ENCODE measurements at places on chromosomes 5 and 9.
A peak's percentile ranks its signal among the peaks of the same experiment; 100 is the strongest.

DNA sequence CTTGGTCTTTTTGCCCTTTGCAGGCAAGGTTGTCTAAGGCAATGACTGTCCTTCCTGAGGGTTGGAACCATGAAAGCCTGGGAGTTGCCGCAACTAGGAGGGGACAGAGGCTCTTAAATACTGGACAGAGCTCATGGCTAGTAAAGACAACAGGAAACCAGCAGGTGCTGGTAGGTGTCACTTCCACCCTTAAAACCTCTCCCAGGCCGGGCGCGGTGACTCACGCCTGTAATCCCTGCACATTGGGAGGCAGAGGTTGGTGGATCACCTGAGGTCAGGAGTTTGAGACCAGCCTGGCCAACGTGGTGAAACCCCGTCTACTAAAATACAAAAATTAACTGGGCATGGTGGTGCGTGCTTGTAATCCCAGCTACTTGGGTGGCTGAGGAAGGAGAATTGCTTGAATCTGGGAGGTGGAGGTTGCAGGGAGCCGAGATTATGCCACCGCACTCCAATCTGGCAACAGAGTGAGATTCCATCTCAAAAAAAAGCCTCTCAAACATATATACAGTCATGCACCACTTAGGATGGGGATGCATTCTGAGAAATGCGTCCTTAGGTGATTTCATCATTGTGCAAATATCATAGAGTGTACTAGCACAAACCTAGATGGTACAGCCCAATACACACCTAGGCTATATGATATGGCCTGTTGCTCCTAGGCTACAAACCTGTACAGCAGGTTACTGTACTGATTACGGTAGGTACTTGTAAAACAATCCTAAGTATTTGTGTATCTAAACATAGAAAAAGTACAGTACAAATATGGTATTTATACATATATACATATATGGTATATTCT is 102.7 kb downstream of the HSPA4 start:
- DNase-seq: no peak

- DNase-seq: no peak
These were observed 29.6 kb downstream of the EHMT1 start for GRCh38 chr9:137648396-137648795.

- no peak for DNase-seq
These were observed 602 bp downstream of the RPL37 start for GRCh38 chr5:40834391-40834848.

DNA sequence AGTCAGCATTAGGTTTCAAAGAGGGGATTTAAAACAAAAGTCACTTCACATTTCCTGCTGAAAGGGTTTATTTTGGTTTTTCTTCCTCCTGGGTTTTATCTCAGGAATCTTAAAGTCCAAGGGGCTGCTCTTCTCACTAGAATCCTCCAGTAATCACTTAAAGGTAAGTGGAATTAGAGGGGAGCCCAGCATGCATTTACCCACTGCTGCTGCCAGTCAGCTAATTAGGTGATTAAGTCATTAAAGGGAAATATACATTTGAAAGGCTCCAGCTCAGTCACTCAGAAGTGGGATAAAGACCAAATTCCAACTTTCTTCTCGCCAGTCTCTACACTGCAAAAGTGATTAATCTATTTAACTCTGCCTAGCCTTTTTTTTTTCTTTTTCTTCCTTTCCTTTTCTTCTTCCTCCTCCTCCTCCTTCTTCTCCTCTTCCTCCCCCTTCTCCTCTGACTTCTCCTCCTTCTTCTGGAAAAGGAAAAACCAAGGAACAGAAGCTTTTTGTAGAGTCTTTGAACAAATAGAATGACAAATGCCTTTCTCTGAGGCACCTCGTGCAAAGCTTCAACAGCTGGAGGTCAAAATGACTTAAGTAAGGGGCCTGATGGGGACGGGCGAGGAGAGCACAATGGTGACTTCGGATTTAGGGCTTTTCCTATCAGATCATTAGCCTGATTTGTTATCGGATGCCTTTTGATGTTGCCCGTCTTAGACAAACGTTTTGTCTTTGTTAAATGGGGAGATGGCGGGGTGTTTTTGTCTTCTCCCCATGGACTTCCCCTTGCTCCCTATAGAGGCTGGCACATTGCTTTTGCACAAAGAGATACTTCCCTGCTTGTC is 617.6 kb downstream of the IRX1 start:
- DNase-seq: no peak

DNA sequence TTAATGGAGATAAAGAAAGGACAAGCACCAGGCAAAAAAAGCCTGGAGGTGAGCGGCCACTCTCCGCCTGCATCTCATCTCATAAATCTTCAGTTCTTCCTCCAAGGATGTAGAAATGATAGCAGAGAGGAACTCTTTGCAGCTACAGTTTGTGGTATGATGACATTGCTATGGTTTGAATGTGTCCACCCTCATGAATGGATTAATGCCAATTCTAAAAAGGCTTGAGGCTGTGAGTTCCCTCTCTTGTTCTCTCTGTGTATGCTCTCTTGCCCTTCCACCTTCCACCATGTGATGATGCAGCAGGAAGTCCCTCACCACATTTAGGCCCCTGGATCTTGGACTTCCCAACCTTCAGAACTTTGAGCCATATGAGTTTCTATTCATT is 126.4 kb downstream of the SPOCK1 start:
- DNase-seq: no peak

- peak; percentile 41 for DNase-seq
These were observed 73.4 kb downstream of the GABBR2 start for GRCh38 chr9:98635374-98635773.

GRCh38 chr9:122039234-122039633 is 53.9 kb downstream of the TTLL11 start:
- no peak for DNase-seq

DNA sequence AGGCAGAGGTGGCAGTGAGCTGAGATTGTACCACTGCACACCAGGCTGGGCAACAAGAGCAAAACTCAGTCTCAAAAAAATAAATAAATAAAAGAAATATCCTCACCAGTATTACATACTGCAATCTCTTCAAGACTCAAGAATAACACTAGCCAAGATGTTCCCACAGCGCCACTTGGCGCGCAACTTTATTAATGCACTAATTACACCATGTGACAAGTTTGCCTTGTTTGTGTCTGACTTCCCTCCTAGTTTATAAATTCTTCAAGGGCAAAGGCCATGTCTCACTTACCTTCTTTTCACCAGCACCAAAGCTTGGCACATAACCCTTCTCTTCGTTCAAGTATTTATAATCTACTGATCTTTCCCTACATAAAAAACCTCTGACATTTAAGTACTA is 4.8 kb downstream of the SKP1 start:
- DNase-seq: no peak

GRCh38 chr5:138843316-138844124 is 31.6 kb downstream of the LRRTM2 start:
- no peak for DNase-seq

DNA sequence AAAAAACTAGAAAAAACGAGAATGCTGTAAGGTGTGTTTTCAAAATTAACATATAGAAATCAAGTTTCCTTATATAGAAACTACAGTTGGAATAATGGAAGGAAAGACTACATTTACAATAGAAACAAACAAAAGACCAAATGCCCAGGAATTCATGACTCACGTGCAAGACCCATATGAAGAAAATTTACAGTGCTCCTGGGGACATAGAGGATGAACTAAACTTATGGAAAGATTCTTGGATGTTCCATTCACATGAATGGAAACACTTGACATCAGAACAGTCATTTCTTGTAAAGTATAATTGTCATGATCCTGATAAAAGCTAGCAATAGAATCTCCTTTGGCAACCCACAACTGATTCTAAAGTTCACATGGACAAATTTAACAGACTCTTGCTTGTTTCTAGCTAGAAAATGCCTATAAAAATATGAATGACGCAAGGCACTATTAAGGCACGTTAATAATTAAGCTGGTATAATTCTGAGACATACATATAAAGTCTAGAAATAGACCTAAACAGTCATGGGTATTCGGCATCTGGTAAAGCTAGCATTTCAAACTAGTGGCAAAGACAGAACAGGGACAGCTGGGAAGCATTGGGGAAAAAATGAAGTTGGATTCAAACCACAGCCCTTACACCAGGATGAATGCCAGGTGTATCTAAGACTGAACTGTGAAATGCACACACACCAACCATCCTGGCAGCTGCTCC is 5.1 kb upstream of the ZFP62 start:
- no peak for DNase-seq

DNA sequence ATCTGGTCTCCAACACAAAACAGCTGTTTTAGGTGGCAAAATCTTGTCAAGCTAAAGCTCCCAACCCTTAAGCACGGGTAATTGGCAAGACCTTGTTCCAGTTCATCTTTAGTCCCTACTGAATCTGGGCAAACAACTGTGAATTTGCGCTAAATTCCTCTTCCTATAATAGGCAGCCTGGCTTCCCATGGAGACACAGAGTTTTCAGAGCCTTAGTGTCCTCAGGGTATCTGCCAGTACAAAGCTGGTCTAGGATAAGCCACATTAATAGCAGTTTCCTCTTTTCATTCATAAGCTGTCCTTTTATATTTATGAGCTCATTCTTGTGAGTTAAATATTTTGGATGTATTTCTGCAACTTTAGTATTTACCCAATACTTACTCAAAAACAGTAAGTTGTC is 59.5 kb downstream of the FGF10 start:
- no peak for DNase-seq

- DNase-seq: no peak
These were observed 3.2 kb upstream of the PRR7 start for GRCh38 chr5:177443144-177443983.

- DNase-seq: no peak
These were observed 323.3 kb downstream of the GADD45G start for GRCh38 chr9:89928106-89928505.

GRCh38 chr9:68551191-68551590 is 10.5 kb upstream of the TMEM252 start:
- peak; percentile 26 for DNase-seq

All from NCI-H226 (cell line).